ENCODE measurements at places on chromosomes 3 and 15.

- no peak for DNase-seq
These were observed 14.3 kb upstream of the CAMKV start for GRCh38 chr3:49883998-49884397.

GRCh38 chr15:26628879-26629529 is 143.9 kb downstream of the GABRB3 start:
- DNase-seq: no peak

DNA sequence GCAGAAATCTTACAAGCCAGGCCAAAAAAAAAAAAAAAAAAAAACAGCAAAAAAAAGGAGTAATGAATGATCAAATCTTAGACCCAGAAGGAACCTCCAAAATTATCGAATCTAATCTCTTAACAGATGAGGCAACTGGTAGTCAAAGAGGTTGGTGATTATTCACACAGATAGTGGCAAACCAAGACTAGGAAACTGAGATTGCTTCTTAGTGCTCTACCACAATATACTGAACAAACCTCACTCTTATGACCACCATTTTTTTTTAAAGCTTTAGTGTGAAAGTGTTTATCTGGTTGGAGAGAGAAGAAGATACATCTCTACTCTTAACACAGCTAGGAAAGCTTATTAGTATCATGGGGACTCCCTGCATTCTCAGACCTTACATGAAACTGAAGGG is 17.3 kb downstream of the ATOSA start:
- DNase-seq: no peak

DNA sequence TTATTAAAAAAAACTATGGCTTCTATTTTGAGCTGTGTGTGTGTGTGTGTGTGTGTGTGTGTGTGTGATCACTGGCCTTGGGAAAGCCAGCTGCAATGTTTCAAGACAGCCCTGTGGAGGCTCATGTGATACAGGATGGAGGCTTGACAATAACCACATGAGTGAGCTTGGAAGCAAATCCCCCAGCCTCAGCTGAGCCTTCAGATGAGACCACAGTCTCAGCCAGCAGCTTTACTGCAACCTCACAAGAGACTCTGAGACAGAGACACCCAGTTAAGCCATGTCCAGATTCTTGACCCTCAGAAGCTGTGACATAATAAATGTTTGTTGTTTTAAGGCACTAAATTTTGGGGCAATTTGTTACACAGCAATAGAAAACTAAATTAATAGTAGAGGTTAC is 52.5 kb downstream of the GRK7 start:
- DNase-seq: no peak

DNA sequence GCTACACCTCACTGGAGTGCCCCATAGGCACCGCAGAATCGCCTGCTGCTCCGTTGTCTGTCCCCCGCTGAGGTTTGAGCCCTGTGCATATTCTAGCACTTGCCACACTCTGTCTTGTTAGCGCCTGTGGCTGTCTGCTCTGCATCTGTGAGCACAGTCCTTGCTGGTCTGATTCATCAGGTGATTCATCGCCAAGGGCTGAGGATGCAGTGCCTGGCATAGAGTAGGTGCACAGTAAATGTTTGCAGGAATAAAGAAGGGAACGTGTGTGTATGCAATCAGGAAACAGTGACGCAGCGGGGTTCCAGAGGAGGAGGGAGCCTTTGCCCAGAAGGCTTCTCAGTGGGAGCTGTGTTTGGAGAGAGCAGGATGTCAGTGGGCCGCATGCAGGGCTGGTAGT is 124.0 kb upstream of the PLXNA1 start:
- DNase-seq: no peak

GRCh38 chr15:32122013-32122412 is 91.7 kb downstream of the CHRNA7 start:
- DNase-seq: no peak

DNA sequence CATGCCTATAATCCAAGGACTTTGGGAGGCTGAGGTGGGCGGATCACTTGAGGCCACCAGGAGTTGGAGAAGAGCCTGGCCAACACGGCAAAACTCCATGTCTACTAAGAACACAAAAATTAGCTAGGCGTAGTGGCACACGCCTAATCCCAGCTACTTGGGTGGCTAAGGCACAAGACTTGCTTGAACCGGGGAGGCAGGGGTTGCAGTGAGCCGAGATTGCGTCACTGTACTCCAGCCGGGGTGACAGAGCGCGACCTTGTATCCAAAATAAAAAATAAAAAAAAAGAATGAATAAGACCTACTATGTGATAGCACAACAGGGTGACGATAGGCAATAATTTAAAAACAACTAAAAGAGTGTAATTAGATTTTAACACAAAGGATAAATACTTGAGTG is 3.5 kb downstream of the XRN1 start:
- DNase-seq: no peak

DNA sequence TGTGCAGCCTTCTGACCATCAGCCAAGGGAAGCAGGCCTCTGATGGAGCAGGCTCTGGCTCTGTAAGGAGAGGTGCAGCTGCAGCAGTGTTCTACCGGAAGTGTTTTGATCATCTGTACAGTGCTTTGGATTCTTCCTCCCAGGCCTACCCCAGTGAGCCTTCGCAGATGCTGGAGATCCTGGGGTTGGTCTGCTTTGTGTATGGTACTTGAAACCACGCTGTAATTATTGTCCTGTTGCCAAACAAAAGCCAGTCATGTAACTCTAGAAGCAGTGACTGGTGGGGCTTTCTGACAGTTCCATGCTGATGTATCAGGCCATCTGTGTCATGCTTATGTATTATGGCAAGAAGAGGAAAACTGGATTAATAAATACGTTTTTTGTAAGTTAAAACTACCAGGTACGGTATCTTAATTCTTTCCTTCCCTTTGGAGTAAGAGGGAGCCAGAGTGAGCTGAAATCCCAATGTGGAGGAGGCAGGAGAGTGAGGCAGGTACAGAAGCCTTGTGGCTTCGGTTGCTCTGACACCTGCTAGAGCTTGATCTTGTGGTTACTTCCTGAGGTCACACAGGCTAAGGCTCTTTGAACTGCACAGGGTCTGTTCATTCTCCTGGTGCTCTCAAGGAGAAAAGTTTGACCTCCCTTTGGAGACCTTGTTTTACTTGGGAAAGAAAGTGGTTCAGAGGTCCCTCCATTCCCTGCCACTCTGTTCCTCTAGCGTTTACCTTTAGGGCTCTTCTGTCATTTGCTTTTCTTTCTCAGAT is 3.7 kb downstream of the TMEM42 start:
- DNase-seq: no peak

- DNase-seq: no peak
These were observed 85.0 kb upstream of the PDZRN3 start for GRCh38 chr3:73709712-73710111.

DNA sequence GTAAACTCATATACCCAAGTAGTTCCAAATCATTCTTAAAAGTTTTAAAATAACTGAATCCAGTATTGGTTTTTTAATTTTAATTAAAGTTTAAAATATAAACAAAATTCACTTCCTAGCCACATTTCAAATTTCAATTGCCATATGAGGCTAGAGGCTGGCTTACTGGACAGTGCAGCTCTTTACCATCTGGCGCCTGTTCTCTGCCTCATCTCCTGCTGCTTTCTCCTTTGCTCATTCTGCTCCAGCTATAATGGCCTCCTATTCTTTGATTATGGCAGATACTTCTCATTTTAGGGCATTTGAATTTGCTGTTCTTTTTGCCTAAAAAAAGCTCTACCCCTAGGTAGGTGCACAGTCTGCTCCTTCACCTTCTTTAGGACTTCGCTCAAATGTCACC is 19.1 kb downstream of the ARMC8 start:
- DNase-seq: no peak

- no peak for DNase-seq
These were observed 40.5 kb upstream of the LDHAL6B start for GRCh38 chr15:59166166-59166565.

GRCh38 chr15:51853998-51854397 is 24.5 kb downstream of the TMOD3 start:
- no peak for DNase-seq

GRCh38 chr3:94406595-94406994 is 343.7 kb downstream of the NSUN3 start:
- no peak for DNase-seq

- DNase-seq: no peak
These were observed 48.5 kb downstream of the PXYLP1 start for GRCh38 chr3:141280086-141280485.

- no peak for DNase-seq
These were observed 87.1 kb upstream of the SLITRK3 start for GRCh38 chr3:165283328-165283727.

- no peak for DNase-seq
These were observed 73.6 kb upstream of the ACAD9 start for GRCh38 chr3:128805772-128806171.

- DNase-seq: no peak
These were observed 38.8 kb downstream of the EDC3 start for GRCh38 chr15:74656935-74657535.

- no peak for DNase-seq
These were observed 114.8 kb upstream of the COL8A1 start for GRCh38 chr3:99523431-99524127.

DNA sequence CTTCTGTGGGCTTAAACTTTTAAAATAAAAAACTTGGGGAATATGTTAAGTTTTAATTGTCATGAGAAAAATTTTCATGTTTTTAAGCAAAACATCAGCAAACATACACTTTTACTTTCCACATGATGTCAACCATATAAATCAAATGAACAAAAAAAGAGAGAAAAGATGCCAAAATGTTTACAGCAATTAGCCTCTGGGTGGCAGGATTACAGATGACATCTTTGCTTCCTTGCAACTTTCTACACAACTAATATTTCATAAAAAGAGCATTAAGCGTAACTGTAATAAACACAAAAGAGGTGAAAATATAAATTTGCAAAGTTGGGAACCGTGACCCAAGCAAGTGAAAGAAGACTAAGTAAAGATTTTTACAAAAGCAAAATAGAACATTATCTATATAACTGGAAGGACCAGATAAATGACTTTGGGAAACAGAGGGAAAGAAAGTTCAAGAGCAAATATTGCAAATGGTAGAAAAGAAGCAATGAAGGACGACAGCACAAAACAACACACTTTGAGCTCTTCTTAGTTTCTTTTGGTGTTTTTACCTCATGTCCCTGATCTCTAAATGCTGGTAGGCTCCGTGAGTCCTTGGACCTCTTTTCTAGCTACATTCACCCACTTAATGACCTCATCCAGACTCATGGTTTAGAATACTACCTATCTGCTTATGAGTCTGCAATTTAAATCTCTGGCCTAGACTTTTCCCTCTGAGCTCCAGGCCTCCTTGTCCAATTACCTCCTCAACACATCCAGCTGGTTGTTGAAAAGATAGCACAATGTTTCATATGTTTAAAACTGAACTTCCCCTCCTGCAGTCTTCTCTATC is 9.4 kb downstream of the TP53BP1 start:
- no peak for DNase-seq

DNA sequence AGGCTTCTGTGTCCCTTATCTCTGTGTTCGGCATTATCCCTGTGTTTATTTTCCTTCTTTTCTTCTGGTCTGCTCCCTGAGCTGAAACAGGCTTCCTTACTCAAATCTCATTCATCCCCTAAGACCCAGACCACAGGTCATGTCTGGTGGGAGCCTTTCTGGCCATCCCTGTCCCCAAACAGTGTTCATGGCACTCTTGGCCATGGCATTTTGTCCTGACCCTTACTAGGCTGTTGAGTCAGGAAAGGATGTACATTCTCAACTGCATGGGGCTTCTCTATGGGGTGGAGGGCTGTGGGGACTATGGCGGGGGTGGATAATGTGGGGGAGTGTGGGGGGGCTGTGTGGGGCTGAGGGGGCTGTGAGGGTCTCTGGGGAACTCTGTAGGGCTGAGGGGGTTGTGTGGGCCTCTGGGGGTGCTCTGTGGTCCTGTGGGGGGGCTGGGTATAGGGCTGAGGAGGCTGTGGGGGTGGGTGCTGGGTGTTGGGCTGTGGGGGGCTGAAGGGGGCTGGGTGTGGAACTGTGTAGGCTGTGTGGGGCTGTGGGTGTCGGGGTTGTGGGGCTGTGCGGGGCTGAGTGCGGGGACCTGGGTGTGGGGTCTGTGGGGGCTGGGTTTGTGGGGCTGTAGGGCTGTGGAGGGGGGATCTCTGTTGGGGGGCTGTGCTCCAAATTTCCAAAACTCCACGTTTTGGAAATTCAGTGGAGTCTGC is 64.3 kb downstream of the KLF13 start:
- no peak for DNase-seq

All from activated CD8-positive, alpha-beta memory T cell treated with anti-CD3 and anti-CD28 coated beads for 4 hours (primary cell).